ENCODE measurements at places on chromosomes 16 and 17.

- DNase-seq: no peak
Observed at GRCh38 chr16:9094011-9094846, 2.8 kb downstream of the HAPSTR1 start.

DNA sequence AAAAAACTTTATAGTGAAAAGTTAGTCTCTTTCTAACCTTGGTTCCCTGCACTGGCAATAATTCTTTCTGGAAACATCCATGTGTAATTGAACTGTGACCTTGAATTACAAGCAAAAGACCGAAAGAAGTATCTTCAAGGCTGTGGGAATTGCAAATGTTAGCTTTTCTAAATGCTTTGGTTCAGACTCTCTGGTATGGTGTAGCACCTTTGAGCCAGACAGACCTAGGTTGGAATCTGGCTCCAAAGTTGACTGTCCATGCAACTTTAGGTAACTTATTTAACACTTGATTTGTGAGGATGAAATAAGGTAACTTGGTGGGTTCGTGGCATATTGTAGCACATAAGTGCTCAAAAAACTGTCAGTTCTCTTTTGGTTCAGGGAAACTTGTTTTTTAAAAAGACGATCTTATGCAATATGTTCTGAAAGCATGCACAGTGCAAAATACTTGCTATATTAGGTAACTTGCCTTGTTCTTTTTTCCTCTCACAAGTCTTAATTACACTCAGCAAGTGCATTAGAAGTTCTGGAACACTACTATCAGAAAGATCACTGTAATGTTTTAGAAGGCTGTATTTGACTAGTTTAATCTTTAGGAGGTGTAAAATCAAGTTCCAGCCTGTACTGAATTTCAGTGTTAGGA is 46.3 kb downstream of the TANGO6 start:
- DNase-seq: no peak

DNA sequence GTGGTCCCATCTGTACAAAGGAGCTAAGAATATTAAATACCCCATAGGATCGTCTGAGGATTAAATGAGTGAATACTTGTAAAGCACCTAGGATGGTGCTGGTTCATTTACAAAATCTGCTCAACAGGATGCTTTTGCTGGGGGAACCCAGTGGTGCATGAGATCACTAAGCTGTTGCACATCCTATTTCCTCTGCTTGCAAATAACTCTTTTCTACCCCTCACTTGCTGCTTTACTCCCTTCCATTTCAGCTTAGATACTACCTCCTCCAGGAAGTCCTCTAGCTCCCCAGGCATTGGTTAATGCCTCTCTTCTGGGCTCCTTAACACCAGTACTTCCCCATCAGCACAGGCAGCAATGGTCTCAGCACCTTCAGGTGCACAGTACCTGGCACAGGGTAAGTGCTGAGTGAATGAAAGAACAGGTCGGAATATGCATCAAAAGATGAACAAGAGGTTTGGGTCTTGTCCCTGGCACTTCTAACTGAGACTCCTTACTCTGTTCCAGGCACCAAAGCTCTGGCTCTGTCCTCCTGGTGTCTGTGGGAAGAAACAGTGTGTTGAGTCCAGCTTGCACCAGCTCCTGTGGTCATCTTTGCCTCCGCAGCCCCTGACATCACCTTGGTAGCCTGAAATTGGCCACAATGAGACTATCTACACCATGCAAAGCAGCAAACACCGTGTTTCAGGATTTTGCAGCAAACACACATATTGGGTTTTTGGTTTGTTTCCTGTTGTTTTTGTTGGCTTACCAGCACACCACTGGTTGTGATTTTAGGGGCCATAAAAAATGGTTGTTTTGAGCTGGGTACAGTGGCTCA is 24.1 kb upstream of the IL21R start:
- no peak for DNase-seq

GRCh38 chr16:84768061-84768807 is 51.6 kb upstream of the CRISPLD2 start:
- DNase-seq: no peak

DNA sequence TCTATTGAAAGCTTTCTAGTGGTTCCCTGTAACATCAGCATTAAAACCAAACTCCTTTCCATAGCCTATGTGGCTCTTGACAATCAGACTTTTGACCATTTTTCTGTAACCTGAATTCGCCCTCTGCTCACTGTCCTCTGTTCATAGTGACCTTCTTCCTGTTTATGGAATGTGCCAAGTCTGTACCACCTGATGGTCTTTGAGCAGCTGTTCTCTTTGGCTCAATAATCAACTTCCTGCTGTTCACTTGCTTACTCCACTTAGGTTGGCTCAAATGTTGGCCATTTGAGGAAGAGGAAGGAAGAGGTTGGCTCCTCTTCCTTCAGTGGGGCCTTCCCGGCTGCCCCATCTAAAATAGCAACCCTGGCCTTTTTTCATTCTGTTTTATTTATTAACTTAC is 251.5 kb downstream of the CA10 start:
- DNase-seq: no peak

DNA sequence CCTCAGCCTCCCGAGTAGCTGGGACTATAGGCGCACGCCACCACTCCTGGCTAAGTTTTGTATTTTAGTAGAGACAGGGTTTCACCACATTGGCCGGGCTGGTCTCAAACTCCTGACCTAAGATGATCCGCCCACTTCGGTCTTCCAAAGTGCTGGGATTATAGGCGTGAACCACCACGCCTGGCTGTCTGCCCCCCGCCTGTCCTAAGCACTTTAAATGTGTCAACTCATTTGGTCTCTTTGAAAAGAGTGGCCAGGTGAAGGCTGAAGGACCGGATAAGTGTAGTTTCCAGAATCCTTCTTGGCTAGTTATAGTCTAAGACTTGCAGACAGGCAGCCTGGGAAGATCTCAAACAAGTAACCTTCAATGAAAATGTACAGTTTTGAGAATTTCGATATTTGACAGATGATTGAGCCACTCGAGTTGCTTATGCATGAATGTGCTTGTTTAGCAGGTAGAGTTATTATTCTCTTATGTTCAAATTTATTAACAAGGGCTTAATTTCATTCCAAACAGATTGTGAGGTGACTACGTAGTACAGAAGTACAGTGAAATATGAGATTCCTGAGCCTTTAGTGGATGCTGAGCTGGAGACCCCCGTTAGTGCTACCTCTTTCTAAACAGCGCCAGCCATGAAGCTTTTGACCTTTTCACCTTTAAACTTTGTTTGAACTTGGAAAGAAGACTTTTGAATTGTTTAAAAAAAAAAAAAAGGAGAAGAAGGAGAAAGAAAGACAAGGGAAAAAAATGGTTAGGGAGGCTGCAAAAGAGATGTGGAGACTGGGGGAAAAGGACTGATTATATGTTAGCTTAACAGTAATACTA is 164.4 kb upstream of the TBX2 start:
- no peak for DNase-seq

DNA sequence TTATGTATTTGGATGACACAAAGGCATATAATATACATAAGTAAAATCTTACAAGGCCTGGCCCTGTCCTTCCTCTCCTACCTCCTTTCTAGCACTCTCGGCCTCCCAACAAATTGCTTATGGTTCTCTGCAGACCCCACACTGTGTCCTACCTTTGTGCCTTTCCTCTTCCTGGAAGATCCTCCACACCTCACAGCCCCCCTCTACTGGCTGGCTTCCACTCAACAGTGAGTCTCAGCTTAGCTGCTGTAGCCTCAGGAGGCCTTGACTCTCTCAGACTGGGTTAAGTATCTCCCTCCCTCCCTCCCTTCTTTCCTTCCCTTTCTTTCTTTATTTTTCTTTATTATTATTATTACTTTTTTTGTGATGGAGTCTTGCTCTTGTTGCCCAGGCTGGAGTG is 8.3 kb upstream of the SLC52A1 start:
- no peak for DNase-seq

GRCh38 chr16:66569827-66570405 is 3.7 kb downstream of the CMTM1 start:
- no peak for DNase-seq

DNA sequence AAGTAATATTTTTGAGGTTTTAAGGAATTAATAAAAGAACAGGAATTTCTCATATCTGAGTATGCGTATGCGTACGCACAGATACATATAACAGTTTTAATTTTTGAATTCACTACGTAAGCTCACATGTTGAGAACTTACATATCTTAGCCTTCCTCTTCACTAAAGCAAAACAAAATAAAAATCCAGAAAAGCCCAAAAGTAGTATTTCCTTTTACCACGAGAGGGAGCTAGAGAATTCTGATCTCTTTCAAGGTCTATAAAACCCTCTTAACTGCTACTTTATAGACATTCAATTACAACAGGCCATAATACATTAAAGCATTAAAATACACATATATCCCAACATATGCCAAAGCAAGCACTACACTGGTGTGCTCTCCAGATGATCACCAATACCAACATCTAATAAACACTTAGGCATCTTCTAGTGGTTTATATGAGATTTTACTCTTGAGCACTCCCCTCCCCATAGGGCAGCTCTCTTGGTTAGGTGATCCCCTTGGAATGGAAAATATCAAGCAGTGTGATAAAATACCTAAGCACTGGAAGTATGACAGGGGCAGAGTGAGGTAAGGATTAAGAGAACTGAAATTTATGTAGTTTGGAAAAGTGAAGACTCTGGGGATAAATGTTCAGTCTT is 94.0 kb downstream of the SKAP1 start:
- peak; percentile 62 for DNase-seq

GRCh38 chr17:80060644-80061043 is 24.2 kb downstream of the CCDC40 start:
- no peak for DNase-seq

DNA sequence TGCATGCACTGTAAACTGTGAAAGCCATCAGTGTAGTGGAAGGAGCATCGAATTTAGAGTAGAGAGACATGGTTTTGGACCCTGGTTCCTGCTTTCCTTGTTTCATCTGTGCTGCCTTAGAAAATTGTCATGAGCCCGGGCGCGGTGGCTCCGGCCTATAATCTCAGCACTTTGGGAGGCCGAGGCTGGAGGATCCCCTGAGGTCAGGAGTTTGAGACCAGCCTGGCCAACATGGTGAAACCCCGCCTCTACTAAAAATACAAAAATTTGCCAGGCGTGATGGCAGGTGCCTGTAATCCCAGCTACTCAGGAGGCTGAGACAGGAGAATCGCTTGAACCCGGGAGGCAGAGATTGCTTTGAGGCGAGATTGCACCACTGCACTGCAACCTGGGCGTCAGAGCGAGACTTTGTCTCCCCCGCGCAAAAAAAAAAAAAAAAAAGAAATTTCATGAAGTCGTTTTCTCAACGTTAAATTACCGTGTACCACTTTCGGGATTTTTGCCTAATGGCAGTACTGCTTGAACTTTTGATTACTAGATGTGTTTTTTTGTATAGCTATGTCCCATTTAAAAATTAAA is 912 bp downstream of the COQ7 start:
- DNase-seq: no peak

GRCh38 chr16:66849021-66849420 is 4.8 kb downstream of the CA7 start:
- no peak for DNase-seq
